ENCODE measurements at places on chromosomes 3 and 15. TPM values are rescaled to one million over a fixed set of nuclear protein-coding genes. Genes with fewer than 3 reads are reported as not detected.

C3orf62 gene
- 0.65 TPM for total RNA-seq

ALS2CL gene
- total RNA-seq: 0.32 TPM

APBA2 gene
- total RNA-seq: 11.0 TPM

TNNC1 gene
- total RNA-seq: not detected

CAMK2N2 gene
- 0.65 TPM for total RNA-seq

AADACL2 gene
- not detected for total RNA-seq

GMNC gene
- 0.18 TPM for total RNA-seq

Measured in cardiac atrium fibroblast (primary cell).